Stimulated activated CD8-positive, alpha-beta memory T cell treated with anti-CD3 and anti-CD28 coated beads, Interleukin-2, amount 100 ng/mL, for 48 hours (primary cell): ENCODE measurements at places on chromosomes 4 and X.

GRCh38 chr4:87543835-87544461, 14.8 kb upstream of the SPARCL1 start:
- no peak for DNase-seq

DNA sequence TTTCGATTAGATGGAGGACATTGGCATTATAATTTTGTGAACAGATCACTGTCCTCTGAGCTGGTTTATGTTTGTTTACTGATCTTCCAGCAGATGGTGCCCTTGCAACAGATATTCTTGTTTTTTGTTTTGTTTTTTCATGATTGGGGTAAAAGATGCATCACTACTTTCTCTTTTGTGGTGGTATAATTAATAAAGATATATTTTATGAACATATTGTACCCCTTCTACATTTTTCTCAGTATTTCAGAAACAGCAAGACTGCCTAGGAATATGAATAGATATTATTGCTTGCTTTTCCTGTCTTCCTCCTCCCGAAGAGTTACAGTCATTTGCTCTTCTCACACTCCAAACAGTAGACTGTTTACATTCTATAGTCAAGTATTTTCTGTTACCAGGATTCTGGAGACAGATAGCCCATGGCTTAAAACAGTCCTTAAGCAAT, 905.2 kb downstream of the TRAM1L1 start:
- DNase-seq = no peak

DNA sequence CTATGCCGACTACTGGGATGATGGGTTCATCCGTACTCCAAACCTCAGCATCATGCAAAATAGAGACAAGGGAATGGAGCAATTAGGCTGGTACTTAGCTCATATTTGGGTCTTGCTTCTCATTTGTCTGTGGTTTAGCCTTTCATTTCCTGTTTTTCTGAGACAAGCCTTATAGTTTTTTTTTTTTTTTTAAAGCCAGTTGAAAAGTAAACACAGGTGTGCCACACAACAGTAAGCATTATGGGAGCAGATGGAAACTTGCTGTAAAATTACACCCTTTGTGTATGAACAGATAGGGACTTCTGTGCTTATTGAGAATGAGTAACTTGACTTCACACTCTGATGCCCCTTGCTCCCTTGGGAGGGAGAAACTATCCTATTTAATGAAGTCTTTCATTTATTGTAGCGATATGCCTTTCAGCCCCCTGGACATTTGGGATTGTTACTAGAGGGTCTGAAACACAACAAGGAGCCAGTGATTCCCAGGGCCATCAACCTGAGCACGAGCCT, 13.7 kb downstream of the RASSF6 start:
- no peak for DNase-seq

- no peak for DNase-seq
Measured at GRCh38 chrX:14915596-14915995, 42.4 kb downstream of the MOSPD2 start.

DNA sequence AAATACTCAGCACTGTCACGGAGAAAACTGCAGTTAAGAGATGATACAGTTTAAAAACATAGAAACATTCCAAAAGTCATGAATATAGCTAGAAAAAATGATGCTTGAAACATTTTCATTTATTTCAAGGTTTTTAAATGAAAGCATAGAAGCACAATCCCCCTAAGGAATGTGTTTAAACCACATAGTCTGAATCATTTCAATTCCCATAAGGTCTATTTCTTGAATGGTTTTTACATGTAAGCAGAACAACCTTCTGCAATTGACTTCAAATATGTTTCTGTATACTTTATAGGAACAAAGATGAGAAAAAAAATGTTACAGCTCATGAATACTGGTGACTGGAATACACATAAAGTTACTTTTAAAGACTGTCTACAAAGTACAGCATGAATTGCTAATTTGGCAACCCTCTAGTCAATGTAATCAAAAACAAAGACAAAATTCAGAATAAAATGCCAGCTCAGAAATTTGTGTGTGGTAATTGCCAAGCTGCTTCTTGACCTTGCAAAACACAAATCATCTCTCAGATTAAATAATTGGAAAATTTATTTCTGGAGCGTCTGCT, 886.4 kb upstream of the ADGRL3 start:
- no peak for DNase-seq

- no peak for DNase-seq
Measured at GRCh38 chr4:186740822-186741221, 17.2 kb upstream of the FAT1 start.

DNA sequence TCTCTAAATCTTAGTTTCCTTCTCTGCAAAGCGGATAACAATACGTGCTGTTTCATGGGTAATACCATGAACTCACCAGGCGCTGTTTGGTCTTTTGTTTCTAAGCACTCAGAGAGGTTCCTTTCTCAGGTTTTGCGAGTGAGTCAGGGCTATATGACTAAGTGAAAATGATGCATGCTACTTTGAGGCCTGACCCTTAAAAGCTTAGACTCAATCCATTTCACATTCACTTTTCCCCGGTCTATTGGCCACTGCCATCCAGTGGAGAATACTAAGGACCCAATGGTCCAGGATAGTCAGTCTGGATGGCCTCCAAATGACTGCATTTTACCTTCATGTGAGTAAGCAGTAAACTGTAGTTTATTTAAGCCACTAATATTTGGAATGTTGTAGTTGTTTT, 400.8 kb upstream of the SLIT2 start:
- DNase-seq = no peak

GRCh38 chr4:13536607-13537006, 7.7 kb downstream of the NKX3-2 start:
- no peak for DNase-seq

DNA sequence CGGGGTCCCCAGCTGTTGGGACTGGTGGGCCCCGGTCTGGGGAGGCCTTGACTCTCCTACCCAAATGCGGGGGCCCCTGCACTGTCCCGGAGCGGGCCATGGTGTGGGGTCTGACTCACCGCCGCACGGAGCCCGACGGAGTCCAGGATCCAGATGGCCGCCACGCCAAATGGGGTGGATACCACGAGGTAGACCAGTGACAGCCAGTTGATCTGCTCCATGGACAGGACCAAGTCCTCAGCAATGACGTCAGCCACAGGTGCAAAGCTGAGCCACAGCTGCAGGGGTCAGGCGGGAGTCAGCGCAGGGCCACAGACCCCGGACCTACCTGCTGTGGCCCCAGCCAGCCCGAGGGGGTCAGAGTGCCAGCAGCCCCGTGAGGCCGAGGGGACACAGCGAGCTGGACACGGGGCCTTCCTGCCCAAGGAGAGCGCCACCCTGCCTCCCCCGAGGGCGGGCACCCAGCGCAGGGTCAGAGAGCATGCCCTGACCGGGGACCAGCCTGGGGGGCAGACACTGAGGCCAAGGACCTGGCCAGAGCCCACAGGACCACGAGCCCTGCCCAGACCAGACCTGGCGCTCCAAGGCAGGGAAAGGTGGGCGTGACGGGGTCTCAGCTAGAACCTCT, 2.4 kb downstream of the SLC49A3 start:
- DNase-seq = no peak

GRCh38 chr4:124423160-124423559, 289.4 kb downstream of the ANKRD50 start:
- no peak for DNase-seq

GRCh38 chrX:12372111-12372510, 233.8 kb downstream of the FRMPD4 start:
- DNase-seq = no peak

DNA sequence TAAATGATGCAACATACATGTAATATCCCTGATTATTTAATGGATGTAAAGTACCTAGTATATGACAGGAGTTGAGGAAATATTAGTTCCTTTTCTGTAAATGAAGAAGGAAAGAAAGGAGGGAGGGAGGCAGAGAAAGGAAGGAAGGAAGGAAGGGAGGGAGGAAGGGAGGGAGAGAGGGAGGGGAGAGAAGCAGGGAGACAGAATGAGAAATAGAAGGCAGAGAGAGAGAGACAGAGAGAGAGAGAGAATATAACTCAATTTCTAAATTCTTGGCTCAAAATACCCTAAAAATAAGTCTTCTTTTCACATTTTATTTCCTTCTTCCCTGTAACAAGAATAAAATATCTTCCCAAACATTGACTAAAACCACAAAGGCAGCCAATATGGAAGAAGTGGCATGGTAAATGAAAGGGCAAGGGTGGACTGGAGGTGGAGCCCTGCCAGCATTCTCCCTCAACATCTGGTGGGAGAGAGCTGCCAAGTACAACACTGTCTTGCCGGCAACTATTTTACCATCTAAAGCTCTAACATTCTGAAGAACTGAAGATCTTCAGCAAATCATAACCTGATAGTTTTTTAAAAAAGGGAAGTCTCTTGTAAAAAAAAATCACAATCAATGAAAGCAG, 245.1 kb downstream of the PPP3CA start:
- no peak for DNase-seq

GRCh38 chr4:174334628-174335027, 50.9 kb downstream of the CEP44 start:
- DNase-seq = no peak

GRCh38 chr4:123284168-123284567, 112.4 kb upstream of the SPRY1 start:
- no peak for DNase-seq

- no peak for DNase-seq
Measured at GRCh38 chr4:182695009-182695408, 222.2 kb downstream of the DCTD start.

DNA sequence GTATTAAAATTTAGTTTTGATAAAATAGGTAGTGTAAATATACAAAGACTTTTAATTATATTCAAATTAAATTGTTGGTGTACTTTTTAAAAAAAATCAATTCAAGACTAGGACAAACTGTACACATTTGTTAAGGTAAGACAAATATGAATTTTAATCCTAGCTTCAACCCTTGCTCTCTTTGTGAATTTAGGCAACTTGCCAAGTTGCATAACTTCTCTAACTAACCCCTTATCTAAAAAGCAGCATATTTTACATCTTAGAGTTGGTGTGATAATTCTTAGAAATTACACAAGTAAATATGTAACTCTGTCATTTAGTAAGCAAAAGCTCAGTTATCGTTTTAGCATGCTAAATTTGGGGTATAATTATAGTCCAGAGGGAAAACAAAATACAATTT, 78.1 kb upstream of the FSTL5 start:
- no peak for DNase-seq

DNA sequence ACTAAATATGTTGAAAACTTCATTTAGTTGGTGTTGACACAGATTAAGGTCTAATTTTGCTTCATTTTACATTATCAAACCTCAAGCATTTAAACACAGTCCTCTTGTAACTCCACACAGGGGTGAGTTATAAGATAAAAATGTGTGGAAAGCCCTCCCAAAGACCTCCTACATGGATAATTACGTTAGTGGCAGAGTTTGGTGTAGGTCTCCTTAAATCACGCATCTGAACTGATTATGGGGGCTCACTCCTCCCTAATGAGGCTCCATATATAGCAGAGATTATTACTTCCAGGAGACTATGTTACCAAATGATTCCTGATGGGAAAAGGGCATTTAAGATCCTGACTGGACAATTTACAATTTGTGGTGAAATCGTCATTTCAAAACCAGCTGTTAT, 32.2 kb upstream of the VCX3B start:
- no peak for DNase-seq

- no peak for DNase-seq
Measured at GRCh38 chrX:123201720-123202119, 17.6 kb downstream of the GRIA3 start.

- peak; percentile 91 for DNase-seq
Measured at GRCh38 chrX:16870095-16870861, at the start of gene RBBP7. Gene RBBP7, minus strand, starts transcription at chrX:16870362. Its CDS starts 309 bp downstream, at chrX:16870053.

DNA sequence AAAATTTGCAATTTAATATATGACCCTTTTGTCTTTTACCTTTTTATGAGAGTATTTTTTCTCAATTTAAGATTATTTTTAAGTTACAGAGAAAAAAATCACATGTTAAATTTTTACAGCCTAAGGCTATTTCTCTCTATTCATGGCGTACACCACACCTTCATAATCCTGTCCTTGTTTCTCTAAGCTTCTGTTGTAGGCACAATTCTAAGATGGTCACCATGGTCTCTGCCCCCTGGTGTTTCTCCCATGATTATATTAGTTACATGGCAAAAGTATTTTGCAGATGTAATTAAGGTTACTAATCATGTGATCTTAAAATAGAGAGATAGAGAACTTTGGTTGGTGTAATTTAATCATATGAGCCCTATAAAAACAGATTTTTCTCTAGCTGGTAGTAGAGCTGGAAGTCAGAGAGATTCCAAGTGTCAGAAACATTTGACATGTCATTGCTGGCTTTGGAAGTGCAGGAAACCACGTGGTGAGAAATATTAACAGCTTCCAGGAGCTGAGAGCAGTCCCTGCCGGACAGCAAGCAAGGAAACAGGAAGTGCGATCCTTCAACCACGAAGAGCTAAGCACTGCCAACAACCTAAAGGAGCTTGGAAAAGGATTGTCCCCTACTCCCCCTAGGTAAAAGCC, 89.8 kb downstream of the EIF4E start:
- DNase-seq = no peak

DNA sequence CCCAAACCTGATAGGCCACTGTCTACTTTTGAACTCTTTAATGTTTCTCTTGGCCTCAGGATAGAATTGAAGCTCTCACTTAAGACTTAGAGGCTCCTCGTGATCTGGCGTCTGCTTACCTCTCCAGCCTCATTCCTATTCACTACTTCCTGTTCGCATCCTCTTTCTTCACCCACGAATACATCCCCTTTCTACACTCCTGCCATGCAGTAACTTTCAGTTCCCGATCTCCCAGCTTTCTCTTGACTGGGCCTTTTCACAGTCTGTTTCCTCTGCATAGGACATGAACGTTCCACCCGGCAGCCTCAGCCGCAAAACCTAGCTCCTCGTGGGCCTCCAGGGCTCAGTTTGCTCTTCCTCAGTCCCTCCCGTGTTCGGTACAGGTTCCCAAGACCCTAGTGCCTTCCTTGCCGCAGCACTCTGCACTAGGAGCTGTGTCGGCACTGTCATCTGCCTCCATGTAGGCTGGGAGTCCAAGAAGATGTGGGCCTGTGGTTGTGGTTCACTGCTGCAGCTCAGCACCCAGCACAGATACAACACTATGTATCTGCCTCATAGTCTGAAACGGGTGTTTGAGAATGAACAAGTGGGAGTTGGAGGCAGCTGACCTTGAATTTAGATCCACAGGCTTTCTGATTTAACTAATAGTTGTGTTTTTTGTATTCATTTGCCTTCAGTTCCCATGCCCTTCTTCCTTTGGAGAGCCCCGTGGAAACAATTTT, 15.8 kb downstream of the RPL39 start:
- DNase-seq = no peak

DNA sequence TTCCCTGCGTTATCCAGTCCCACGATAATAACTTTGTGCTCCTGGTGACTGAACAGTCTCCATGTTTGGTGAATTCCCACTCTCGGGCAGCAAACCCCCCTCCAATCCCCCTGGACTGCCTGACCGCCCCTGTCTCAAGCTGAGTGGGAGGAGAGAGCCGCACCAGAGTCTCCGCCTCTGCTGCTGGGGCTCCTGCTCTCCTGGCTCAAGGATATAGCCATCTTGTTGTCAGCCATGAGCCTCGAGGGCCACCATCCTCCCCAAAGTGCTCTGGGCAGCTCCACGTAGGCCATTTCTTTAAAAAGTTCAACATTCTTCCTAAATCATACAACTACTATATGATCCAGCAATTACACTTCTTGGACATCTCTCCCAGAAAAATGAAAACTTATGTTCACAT, 49.3 kb upstream of the PGRMC1 start:
- no peak for DNase-seq

GRCh38 chr4:48122756-48123155, 11.3 kb downstream of the TXK start:
- no peak for DNase-seq
